ENCODE measurements at places on chromosomes 12 and 14.

GRCh38 chr14:52033101-52033642 is 35.7 kb downstream of the NID2 start:
- DNase-seq, result no peak

DNA sequence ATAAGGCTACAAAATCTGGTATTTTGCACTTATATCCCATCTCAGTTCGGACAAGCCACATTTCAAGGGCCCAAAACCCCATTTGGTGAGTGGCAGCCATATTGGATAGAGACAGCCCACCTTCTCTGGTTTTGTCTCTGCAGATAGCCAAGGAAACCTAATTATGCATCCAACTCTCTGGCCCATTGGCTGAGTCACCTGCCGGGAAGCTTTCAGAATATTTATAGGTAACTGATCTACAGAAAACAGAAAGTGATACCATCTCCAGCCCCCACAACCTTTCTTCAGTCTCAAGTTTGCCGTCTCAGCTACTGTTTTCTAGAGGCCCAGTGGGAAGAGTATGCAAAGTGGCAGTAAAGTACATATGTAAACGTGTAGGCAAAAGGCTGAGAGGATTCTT is 33.7 kb upstream of the PPP1CC start:
- no peak for DNase-seq

GRCh38 chr14:23118506-23119362 is at the start of gene CEBPE:
TSS of gene CEBPE (minus strand) at chr14:23119255. CDS start at chr14:23119091, 164 bp downstream.
- peak; percentile 79 for DNase-seq

- DNase-seq, result no peak
These were observed 475.8 kb upstream of the FLRT2 start for GRCh38 chr14:85054178-85054577.

- no peak for DNase-seq
These were observed 466.9 kb upstream of the STXBP6 start for GRCh38 chr14:25516838-25517237.

GRCh38 chr14:36583242-36583892 is 953 bp upstream of the NKX2-8 start:
- DNase-seq, result no peak

DNA sequence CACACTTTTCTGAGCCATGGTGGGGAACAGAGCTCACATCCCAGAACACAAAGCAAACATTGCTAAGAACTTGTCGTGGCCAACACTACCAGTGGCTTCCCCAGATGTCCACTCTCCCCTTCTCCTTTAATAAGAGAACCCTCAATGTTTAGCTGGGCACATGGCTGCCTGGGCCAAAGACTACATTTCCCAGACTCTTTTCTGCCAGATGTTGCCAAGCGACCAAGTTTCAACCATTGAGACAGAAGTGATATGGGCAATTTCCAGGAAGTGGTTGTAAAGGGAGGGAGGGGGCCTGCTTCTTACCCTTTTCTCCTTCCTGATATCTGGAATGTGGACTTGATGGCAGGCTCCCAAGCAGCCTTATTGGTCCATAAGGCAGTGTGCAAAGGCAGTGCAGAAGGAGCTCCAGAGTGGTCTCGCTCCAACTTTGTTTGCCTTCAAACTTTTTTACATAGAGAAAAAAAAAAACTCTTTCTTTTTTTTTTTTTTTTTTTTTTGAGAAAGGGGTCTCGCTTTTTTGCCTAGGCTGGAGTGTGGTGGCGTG is 24.9 kb upstream of the JDP2 start:
- peak; percentile 13 for DNase-seq

DNA sequence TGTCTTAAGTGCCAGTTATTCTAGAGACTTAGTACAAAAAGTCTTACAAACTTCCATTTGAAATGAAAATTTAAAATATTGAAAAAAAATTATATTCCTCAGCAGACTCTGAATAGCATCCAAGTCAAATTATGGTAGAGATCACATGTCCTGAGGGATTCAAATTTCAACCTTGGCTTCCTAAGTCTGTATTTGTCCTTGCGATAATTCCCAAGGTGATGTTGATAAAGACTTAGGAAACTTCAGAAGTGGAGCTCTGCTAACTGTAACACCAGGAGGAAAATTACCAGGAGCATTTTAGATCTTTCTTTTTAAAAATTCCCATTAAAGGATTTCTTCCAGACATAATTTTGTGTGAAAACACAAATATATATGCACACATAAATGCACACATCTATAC is 178.3 kb downstream of the IPO8 start:
- no peak for DNase-seq

- DNase-seq, result no peak
These were observed 91.7 kb downstream of the SINHCAF start for GRCh38 chr12:31234053-31234840.

GRCh38 chr12:89059721-89060541 is 292.4 kb downstream of the DUSP6 start:
- DNase-seq, result no peak

DNA sequence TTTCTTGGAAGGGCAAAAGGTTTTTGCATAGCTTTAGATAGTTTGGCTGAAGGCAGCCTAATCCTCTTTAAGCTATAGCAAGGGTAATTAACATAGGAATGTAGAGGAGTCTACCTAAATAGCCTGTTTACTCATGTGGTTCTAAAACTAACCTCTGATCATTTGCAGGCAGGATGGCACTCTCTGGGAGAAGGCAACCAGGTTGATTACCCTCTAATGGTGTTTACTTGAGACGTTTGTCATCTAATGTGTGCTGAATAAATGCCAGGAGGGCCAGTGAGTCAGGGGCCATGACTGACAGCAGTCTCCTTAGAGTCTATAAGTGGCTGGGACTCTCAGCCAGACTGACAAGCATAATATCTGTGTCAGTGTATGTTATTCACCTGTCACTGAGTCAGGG is 286.4 kb downstream of the PCNX1 start:
- DNase-seq, result no peak

DNA sequence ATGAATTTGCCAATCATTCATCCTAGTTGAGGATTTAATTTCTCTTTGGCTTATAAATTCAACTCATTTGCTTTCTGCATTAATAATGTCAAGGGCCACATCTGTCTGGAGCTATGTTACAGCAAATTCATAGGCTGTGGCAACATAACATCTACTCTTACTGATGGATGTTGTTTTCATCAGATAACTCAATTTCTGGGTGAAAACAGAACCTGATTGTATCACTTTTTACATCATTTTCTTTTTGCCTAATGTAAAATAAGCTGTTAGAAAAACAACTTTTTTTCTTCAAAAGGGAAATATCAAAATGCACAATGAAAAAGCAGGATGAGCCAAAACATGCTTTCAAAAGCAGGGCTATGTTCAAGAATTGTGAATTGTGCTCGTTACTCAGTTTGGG is 73.3 kb downstream of the HELB start:
- no peak for DNase-seq

GRCh38 chr12:6539707-6540134 is 5.4 kb downstream of the GAPDH start:
- no peak for DNase-seq

GRCh38 chr14:82094829-82095345 is 561.2 kb upstream of the SEL1L start:
- no peak for DNase-seq

DNA sequence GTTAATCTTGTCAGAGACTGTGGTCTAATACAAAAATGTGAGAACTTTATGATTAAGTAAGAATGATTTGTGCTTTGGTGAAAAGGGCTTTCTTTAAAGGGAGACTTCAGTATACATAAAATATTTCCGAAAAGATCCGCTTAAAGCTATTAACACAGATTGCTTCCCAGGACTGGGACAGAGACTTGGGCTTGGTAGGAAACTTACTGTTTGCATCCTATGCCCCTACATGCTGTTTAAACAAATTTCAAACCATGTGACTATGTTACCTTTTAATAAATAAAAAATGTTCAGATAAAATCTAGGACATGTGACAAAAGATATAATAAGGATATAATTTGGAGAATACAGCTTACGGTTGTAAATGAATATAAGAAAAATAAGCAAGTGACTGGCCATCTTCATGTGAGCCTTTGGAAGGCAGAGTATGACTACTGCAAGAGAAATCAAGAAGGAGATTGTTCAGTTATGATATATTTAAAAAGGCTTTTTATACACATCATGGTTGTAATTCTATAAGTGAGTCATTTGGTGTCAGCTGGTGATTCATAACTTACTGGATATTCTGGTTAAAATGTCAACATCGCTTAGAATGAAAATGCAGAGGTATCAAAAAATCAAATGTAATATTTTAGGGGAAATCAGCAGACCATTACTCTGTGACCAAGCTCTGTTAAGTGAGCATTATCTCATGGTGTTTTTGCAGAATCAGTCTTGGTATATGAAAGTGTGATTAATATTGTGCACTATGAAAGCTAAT is 234.7 kb upstream of the E2F7 start:
- DNase-seq, result no peak

DNA sequence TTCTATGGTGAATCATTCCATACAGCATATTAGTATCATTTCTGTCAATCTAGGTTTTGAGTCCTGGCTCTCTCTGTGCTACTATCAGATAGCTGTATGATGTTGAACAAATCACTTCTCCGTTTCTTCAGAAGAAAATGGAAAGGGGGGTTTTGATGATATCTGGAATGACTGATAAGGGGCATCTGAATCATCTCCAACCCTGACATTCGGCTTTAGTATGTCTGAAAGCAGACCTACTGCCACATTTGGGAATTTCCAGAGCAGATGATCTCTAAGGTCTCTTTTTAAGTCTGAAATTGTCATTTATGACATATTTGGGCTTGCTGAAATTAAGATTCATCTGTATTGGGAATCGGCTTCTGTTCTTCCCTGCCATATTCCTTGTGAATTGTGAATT is 10.1 kb downstream of the MLF2 start:
- DNase-seq, result no peak

DNA sequence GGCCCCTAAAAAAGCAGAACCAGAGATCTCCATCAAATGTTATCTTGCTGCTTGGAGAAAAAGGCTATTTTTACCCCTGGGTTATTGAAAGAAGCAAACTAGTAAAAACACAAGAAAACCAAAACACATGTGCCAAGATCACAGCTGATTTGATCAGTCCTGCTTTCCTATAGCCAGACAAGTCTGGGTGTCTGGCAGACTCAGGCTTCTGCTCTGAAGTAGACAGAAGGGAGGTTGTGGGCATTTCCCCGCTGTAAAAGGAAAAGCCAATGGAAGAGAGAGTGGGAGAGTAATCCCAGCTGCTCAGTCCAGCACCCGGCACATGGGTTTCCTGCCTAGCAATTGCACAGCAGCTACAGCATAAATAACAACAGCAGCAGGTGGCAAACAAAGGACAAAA is 177.9 kb downstream of the PHLDA1 start:
- no peak for DNase-seq

- DNase-seq, result no peak
These were observed 65.6 kb downstream of the TESC start for GRCh38 chr12:117033382-117034221.

- DNase-seq, result no peak
These were observed 6.5 kb upstream of the NRL start for GRCh38 chr14:24121210-24121609.

DNA sequence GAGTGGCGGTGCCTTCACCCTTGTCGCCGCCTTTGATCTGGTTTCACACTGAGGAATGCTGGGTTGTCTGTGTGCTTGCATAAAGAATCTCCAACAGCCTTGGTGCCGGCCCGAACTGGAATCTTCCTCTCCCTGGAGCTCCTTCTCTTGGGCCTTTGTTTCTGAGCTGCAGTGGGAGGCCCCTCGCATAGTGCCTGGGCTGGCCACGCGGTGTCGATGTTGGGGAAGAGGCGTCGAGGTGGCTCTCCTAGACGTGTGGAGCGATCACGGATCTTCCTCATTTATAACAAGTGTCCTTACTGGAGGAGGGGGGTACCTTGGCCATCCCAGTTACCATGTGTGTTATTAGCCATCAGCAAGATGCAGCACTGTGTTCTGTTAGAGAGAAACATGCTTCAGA is 60.6 kb downstream of the ADGRD1 start:
- DNase-seq, result no peak

- no peak for DNase-seq
These were observed 63.0 kb upstream of the PTHLH start for GRCh38 chr12:28035500-28035899.

DNA sequence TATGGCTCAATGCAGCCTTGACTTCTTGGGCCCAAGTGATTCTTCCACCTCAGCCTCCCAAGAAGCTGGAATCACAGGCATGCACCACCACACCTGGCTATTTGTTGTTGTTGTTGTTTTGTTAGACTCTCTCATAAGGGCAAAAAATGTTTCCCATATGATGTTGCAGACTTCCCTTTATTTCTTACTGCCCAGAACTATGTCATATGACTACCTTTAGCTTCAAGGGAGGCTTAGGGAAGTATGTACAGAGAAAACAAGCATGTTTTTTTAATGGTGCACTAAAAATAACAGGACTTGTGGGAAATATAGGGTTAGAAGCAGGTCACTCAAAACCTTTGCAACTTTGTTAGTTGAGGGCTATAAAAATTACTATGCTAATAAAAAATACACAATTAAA is 4.3 kb upstream of the GPR19 start:
- no peak for DNase-seq

- DNase-seq, result peak; percentile 17
These were observed 60.1 kb upstream of the PYGL start for GRCh38 chr14:51004352-51004800.

- no peak for DNase-seq
These were observed 5.0 kb upstream of the CACNA1C start for GRCh38 chr12:2047752-2048151.

DNA sequence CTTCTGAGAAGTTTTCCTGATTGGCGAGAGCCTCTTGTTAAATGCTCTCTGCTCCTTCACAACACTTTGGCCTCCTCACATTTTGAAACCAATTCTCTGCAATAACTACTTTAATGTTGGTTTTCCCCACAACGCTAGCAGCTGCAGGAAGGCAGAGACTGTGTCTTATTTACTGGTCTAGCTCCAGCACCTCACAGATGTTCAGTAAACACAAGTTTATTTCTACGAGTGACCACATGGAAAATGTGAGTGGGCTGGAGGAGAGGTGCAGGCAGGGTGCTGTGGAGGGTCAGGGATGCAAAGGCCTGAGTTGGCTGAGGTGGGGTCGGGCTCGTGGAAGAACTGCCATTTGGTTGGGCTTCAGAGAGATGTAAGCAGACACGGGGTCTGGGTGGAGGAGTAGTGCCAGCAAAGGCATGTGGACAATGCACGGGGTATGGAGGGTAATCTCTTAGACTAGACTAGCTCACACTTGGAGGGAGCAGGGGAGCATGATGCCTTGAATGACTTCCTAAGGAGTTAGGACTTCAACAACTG is 117.4 kb upstream of the RTL1 start:
- DNase-seq, result no peak

DNA sequence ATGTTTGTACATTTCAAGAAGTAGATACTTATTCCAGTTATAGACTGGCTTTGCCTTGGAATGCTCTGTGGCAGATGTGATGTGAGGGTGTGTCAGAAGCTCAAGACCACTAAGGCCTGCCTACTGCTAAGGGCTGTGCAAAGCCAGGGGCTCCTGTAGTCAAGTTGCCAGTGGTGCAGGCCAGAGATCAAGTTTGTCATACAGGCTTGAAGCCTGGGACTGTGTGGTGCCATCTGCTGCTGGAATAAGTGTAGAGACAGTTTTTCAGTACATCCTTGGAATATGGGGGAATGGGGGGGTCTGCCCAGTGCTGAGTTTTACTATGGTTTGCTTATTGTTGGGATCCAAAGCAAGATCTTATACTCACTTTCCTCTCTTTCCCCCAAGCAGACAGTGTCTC is 649.9 kb upstream of the FOXG1 start:
- no peak for DNase-seq
